LHCN-M2 (cell line): ENCODE measurements at places on chromosomes 11 and 22.
A peak's percentile ranks its signal among the peaks of the same experiment; 100 is the strongest.

- no peak for DNase-seq
These were observed 252.6 kb downstream of the GUCY1A2 start for GRCh38 chr11:106765469-106766258.

DNA sequence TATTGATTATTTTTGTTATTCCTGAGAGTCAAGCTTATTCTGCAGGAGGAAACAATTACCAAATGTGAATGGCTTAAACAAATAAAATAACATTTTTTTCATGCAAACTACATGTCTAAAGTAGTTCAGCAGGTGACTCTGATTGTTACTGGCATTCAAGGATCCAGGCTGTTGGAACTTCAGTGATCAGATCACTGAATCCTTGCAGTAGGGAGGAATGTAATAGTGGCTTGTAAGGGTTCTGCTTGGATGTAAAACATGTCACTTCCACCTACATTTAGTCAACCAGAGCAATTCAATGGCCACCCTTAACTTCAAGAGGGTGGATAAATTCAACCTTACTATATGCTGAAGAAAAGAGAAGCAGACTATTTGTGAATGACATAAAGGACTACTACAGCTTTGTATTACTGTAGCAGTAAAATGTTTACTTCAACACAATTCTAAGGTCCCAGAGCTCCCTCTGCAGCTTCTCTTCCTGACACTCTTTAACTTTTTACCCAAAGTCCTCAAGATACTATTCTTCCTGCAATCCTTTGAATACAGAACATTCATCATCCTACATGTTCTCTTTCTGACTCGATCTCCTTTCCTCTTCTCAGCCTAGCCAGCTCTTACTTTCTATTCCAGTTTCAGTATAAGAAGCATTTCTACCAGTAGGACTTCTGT is 284.0 kb downstream of the LRRC4C start:
- DNase-seq = no peak

DNA sequence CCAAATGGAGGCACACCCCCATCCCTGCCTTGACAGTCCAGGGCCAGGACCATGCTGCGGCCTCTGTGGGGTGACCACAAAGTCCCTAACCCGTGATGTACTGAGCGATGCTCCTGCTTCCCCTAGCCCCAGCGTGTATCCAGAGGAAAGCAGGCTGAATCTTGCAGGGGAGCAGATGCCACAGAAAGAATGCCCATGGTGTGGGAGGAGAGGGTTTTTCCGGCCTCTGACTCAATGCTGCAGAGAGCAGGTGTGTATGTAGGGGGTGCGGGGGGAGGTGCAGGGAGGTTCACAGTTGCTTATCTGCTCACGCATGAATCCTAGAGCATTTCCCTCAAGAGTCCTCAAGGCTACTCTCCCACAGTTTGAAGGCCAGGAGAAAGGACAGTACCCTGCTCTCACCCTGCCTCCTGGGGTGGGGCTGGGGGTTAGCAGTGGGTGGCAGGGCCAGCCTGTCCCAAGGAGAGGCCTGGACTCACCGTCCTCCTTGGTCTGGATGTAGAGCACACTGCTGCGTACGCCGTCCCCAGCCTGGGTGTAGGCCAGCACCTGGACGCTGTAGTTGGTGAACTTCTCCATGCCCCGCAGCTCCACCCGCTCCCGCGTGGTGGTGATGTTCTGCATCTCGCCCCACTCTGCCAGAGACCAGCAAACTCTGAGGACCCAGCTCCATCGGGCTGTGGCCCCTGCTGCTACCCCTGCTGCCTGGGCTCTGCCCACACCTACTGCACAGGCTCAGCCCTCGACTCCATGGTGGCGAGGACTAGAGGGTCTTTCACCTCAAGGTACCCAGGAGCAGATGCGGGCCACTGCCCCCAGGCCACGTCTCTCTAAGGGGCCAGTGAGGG is 130.8 kb downstream of the CEP164 start:
- peak; percentile 23 for DNase-seq

GRCh38 chr22:30423301-30423958 is 2.1 kb upstream of the MTFP1 start:
- no peak for DNase-seq

DNA sequence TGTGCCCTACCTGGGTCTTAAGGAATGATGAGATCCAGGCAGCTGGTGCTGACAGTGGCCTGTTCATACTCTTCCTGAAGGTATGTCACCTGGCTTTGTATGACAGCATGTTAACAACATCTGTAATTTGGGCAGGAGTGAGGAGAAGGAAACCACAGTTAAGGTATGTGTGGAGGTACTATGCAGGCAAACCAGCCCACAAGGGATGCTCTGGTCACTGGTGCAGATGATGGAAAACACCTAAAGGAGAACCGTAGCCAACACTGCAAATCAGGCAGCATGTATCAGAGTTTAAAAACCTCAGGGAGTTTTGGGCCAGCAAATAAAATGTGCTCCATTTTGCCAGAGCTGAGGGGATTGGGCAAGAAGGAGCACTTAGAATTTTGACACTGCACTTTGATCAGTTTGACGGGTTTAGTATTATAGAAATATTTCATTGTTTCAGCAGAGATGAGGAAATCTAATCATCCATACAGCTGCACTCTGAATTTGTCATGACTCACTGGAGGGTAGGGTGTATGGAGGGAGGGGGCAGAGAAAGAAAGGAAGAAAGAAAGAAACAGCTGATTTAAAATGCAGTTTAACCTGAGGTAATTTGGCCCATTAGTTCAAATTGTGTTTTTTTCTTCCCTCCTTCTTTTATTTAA is 260.9 kb downstream of the KIRREL3 start:
- no peak for DNase-seq

GRCh38 chr11:101169944-101170343 is 40.3 kb upstream of the PGR start:
- DNase-seq = no peak

DNA sequence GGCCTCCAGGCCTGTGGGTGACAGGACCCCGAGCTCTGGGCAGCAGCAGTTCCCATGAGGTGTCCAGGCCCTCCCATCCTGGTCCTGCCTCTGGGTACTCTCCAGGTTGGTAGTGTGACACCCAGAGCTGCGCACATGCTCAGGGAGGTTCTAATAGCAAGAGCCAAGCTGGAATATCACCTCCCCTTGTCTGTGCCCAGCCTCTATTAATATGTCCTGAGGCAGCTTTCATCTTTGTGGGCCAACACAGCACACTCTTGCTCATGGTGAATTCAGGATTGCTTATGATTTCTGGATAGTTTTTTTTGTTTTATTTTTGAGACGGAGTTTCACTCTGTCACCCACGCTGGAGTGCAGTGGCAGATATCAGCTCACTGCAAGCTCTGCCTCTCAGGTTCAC is 3.3 kb downstream of the P2RX6 start:
- DNase-seq = no peak

DNA sequence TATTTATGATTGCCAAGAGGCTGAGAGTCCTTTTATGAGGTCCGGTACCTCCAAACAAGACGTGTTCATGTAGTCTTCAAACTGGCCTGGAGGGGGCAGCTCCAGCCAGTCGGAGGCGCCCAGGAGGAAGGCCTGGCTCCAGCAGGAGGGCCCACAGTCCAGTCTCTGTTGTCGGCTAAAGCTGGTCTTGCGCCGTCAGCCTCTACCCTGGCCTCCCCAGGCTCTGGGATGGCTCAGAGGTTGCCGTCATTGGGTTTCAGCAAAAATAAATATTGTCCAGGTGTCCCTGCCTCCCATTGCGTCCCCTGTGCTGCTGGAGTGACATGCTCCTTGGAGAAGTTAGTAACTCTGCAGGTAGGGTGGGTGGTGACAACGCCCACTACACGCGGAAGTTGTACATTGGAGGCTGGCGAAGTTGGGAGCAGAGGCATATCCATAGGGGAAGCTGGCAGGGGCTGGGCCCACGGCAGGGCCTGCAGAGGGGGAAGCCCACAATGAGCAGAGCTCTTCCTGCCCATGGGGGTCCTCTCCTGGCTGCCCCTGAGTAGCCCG is 1.0 kb upstream of the SLC25A1 start:
- DNase-seq = peak; percentile 64

GRCh38 chr11:75597636-75598035 is 35.6 kb downstream of the SERPINH1 start:
- peak; percentile 34 for DNase-seq

DNA sequence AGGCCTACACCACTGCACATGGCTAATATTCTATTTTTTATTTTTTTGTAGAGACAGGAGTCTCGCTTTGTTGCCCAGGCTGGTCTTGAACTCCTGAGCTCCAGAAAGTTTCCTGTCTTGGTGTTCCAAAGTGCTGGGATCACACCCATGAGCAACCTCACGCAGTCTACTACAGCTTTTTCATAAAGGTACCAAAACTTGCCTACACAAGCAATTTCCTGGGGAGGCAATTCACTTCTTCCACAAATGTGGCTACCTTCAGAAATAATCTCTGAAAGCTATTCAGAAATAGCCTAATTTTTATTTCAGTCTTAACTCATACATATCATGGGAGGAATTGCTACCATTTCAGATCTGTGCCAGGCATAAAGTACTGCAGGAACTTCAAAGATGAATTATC is 11.4 kb downstream of the SLC35F2 start:
- DNase-seq = no peak

- DNase-seq = no peak
These were observed 120.4 kb downstream of the PHF21B start for GRCh38 chr22:44889255-44889878.

DNA sequence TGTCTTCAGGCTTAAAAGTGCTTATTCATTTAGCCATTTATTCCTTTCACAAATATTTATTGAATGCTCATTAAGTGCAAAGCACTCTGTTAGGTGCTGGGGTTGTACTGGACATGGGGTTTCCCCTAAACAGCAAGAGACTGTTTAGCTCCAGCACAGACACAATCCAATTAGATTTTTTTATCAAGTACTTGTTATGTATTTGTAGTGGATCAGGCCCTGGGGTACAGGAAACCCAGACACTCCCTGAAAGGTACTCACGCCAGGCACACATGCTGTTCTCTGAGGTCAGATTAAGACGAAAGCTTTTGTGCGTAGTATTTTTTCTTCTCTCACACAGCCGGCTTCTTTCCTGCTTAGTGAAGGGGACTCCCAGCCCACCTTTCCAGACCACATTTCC is 218.1 kb upstream of the PLET1 start:
- no peak for DNase-seq

GRCh38 chr11:95301474-95301873 is 70.5 kb upstream of the SESN3 start:
- DNase-seq = no peak

- no peak for DNase-seq
These were observed 720.6 kb upstream of the ANO5 start for GRCh38 chr11:21472261-21472660.

DNA sequence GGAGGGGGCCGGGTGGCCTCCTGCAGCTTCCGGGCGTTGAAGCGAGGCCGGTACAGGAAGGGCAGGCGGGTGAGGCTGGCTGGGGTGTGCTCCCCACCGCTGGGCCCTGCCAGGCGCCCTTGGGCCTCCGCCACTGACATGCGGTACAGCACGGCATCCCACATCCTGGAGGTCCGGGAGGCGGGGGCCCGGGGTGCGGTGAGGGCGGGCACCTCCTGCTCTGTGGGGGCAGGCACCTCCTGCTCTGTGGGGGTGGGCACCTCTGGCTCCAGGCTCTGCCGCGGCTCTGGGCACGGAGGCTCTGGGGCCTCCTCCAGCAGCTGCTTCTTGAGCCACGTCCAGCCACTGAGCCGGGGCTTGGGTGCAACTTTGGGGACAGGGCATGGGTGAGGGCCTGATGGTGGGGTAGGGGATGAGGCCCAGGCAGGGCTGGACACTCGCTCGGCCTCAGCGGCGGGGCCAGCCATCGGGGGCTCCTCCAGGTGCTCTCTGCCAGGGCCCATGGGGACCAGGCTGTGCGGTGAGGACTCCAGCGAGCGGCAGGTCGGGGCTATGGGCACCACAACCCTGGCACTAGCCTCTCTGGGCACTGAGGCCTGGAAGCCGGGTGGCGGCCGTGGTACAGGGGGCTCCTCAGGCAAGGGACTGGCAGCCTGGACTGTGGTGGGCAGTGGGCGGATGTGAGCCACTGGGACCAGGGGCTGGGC is 2.3 kb downstream of the PRR33 start:
- DNase-seq = no peak

- peak; percentile 45 for DNase-seq
These were observed 10.7 kb upstream of the CKAP5 start for GRCh38 chr11:46856605-46857343.

DNA sequence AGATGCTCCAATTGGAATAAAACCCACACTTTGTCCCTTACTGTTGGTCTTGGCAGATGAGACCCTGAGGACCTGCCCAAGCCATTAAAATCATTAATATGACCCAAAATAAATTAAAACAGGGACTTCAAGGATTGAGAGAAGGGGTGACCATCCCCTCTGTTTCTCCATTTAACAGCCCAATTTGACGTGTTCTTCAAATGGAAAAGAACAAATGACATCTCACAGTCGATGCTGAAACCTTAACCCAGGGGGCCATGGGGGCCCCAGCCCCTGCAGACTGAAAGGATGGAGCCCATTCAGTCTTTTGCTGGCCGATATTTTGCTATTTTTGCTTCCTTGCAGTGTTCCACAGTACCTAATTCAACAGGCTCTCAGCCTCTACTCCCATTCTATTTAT is 20.5 kb downstream of the ZNF74 start:
- DNase-seq = no peak

DNA sequence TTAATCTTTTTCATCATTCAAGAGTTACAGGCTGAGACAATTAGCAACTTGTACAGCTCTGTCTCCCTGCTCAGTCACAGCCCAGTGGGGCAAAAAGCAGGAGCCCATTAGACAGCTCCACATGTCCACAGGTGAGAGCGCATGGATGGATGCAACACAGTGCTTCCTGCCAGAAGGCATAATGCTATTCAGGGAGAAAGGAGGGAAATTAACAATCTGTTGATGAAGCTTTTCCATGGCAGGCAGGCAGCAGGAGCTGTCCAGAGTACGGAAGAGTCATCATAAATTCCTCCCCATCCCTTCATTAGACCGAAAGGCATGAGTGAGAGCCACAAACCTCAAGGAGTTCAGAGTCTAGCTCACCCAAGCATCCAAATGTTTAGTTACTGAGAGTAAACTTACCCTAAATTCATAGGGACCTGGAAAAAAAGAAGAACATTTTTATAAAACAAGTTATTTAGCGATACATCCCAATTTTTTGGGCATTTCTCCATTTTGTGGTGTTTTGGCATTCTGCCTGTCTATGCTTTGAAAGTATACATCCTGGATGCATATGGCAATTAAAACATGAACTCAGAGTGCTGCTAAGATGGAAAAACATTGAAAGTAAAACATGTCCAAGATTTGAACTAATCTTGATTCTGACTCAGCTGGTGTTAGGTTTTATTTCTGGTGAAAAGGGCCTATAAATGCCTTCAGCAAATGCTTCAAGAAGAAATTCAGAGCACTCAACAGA is 428.1 kb downstream of the OPCML start:
- no peak for DNase-seq

GRCh38 chr11:27234043-27234668 is 128.9 kb downstream of the CCDC34 start:
- peak; percentile 100 for DNase-seq

- no peak for DNase-seq
These were observed 12.4 kb downstream of the SMIM38 start for GRCh38 chr11:69167916-69168691.

- no peak for DNase-seq
These were observed 47.1 kb downstream of the EHF start for GRCh38 chr11:34667810-34668582.
